Adipocyte (in vitro differentiated cells): ENCODE measurements at places on chromosomes 2 and 18.
A peak's percentile ranks its signal among the peaks of the same experiment; 100 is the strongest.

DNA sequence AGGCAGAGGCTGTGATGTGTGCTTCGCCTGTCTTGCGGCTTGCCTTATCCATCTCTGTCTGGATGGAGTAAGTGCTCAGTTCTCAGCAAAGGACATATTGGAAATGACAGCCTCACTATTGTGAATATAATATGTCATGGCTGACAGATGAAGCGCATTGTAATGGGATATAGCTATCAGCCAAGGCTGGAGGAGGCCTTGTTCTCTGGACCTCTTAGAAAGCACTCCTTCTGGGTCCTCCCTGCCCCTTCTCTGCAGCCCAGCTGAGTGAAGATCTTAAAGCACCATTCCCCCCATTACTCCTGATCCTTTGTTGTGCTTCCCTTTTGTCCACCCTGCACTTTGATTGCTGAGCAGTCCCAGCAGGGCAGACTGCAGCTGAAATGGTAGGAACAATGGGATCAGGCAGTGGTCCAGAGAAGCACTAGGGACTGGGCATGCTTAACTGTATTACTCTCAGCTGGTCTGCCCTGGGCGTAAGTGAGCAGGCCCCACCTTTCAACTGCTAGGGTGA, 265.3 kb downstream of the SETBP1 start:
- DNase-seq = no peak

DNA sequence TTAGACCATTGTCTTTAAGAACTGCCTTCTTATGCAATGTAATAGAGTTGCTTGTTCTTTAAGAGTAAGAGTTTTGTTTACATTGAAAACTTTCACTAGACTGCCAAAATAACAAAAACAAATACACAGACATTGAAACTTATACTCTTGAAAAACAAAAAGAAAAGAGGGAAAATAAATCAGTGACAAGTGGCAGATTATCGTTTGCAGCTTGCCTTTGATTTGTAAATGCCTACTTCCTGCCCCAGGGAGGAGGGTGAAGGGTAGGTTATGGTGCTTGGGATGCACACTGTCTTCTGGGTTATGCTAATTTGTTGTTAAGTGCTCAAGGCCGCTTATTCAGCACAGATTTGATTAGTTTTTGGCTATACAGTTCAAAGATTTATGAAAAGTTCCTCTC, 198.7 kb downstream of the TGIF1 start:
- no peak for DNase-seq

DNA sequence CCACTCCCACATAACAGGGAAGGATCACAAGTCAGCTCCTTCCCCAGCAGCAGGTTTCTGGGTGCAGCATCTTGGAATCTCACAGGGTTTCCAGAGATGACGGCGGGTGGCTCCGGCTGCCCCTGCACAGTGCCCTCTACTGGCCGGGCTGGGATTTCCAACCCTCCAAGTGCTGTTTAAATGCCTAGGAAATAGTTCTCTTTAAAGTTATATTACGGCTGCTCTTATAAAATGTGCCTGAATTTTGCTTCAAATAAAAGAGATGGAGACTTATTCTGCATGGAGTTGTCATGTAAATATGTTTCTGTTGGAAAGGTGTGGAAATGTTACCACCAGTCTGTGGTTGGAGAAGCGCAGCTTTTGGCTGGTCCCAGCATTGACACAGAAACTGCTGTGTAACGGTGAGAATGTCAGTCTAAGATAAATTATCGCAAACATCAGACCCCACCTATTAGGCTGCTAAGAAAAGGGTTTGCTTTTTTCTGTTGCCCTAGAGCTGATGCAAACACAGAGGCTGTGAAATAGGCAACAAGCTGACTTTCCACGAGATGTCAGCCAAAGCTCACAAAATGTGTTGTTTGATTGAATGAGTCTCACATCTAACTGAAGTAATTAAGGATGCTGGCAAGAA, 3.3 kb upstream of the HJURP start:
- DNase-seq = peak; percentile 23

DNA sequence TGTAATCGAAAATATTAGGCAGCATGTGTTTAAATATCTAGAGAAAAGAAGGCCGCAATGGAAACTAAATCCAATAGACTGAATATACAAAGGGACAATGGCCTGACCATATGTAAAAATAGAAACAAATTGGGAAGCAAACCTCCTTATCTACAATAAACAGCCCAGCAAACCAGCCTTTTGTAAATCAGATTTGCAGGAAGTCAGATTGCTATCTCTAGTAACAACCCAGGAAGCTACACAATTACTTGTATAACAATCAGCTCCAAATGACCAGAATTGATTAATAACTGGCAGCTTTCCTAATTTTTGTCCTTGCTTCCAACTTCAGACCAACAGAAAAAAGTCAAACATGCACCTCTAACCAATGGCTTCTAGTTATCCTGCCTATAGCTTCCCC, 860.0 kb downstream of the CPS1 start:
- DNase-seq = no peak

- no peak for DNase-seq
Measured at GRCh38 chr2:118845005-118845521, 2.4 kb downstream of the EN1 start.

DNA sequence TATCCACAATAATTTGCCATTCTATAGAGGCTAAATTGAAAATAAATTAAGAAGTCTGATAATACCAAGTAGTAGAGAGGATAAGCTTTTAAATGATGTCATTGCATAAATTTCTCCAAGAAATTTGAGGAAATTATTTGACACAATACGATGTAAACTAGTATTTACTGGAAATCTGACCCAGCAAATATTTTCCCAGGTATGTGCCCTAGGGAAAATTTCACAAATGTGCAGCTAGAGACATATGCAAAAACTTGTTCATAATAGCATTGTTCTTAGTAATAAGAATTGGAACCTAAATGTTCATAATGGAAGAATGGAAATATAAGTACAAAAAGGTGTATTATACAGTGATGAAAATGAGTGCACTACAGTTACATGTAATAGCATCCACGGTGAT, 888.8 kb upstream of the SOX11 start:
- no peak for DNase-seq

DNA sequence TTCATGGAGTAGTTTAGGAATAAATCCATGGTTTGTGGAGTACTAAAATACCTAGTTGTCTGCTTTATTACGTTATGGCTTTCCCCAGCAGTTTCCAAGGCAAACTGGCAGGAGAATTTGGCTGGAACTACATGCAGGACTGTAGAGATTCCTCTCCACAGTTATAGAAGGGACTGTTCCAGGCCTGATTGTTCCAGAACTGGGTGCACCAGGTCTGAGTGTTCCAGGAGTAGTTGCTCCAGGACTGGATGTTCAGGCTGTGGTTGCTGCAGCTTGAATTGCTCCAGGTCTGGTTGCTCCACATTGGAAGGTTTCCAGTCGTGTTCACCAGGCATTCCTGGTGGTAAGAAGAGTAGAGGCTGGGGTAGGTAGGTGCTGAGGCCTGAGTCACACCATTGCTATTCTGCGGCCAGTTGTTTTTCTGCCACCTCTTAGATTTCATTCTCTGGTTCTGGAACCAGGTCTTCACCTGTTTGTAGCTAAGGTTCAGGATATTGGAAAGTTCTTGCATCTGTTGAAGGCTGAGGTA, 28.1 kb downstream of the SGPP2 start:
- no peak for DNase-seq

DNA sequence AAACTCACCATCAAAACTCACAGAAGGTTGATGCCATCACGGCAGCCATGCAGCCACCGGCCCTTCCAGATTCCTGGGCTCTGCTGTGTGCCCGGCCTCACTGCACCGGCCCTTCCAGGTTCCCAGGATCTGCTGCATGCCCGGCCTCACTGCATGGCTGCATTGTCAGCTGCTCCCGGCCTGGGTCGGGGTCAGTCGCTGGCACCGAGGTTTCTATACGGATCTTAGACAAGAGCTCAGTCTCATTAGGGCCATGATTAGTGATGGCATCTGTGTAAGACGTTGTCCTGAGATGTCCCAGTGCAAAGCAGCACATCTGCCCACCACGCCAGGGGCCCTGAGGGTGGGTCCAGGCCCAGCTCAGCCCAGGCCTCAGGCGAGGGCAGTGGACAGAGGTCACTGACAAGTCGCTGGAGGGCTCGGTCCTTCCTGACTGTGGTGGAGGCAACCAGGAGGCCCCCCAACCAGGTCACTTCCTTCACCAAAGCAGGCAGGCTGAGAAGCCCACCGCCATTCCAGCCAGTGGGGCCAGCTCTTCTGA, 29.4 kb downstream of the TMEM18 start:
- DNase-seq = no peak

- DNase-seq = no peak
Measured at GRCh38 chr2:139798391-139798790, 1018.2 kb upstream of the NXPH2 start.

DNA sequence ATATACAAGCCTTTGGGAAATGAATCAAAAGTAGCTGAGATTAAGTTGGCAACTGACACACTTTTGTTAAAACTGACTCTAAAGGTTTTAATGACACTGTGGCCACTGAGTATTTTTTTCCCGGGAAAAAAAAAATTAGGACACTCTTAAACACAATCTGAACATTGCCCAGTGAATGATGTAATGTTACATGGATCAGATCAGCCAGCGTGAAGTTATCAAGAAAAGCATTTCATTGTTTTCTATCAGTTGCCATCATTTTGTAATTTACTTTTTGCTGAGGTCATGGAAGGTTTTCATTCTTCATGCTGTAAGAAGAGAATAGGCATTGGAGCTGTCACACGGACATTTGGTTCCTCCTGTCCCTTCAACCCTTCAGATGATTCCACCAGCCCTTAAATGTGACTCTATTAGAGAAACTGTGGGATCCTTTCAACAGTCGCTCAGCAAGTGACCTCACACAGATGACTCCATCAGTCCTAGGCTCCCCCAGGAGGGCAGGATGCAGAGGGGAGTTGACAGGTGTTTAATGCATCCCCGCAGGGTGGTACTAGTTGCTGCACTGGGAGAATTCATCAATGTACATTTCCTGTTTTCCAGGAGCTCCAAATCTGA, 164.2 kb downstream of the MGAT5 start:
- DNase-seq = no peak

- DNase-seq = peak; percentile 84
Measured at GRCh38 chr2:121356058-121356640, 71.1 kb upstream of the TFCP2L1 start.

DNA sequence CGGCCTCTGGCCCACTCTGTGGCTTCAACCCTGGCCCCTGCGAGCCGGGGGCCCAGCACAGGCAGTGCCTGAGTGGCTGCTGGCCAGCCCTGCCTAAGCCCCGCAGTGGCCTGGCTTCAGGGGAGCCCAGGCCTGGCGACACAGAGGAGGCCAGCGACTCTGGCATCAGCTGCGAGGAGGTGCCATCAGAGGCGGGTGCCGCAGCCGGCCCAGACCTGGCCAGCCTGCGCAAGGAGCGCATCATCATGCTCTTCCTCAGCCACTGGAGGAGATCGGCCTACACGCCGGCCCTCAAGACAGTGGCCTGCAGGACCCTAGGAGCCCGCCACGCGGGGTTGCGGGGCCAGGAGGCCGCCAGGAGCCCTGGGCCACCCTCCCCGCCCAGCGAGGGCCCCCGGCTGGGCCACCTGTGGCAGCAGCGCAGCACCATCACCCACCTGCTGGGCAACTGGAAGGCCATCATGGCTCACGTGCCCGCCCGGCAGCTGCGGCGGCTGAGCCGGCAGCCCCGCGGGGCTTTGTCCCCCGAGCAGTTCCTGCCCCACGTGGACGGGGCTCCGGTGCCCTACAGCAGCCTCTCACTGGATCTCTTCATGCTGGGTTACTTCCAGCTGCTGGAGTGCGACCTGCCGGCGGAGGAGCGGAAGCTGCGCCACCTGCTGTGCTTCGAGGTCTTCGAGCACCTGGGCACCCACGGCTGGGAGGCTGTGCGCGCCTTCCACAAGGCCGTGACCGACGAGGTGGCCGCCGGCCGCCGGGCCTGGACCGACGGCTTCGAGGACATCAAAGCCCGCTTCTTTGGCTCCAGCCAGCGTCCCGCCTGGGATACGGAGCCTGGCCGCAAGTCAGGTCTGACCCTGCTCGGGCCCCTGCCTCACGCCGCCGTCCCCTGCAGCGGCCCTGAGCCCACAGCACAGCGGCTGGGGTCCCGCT, 7.5 kb upstream of the KLHL30 start:
- DNase-seq = no peak

DNA sequence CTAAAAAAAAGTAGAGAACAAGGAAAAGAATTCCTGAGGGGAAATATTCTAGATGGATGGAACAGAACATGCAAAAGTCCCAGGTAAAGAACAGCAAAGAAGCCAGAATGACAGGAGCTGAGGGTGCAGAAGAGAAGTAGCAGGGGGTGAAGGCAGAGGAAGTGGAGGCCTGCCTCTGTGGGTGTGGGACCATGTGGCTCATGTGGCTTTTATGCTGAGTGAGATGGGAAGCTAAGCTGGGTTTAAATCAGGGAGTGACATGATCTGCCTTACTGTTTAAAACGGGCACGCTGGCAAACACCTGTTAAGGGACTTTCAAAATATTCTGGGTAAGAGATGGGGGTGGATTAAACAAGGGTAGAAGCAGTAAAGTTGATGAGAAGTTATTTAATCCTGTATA, 40.0 kb downstream of the GKN2 start:
- DNase-seq = no peak

DNA sequence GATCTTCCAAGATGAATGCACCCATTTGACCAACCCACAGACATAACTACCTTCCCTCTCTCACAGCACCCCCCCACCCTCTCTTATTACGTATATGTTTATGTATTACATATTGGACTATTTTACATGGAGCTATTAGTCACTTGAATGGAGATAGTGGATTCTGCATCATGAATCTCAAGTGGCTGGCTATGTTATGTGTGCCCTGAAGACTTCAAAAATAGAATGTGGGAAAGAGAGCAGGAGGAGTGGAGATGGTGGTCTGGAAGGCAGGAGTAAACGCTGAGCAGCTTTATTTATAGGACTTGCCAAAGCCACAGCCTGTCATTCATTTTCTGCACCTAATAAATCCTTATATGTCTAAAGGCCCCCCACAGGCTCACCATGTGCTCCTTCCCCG, 4.9 kb downstream of the ANTXR1 start:
- DNase-seq = no peak

DNA sequence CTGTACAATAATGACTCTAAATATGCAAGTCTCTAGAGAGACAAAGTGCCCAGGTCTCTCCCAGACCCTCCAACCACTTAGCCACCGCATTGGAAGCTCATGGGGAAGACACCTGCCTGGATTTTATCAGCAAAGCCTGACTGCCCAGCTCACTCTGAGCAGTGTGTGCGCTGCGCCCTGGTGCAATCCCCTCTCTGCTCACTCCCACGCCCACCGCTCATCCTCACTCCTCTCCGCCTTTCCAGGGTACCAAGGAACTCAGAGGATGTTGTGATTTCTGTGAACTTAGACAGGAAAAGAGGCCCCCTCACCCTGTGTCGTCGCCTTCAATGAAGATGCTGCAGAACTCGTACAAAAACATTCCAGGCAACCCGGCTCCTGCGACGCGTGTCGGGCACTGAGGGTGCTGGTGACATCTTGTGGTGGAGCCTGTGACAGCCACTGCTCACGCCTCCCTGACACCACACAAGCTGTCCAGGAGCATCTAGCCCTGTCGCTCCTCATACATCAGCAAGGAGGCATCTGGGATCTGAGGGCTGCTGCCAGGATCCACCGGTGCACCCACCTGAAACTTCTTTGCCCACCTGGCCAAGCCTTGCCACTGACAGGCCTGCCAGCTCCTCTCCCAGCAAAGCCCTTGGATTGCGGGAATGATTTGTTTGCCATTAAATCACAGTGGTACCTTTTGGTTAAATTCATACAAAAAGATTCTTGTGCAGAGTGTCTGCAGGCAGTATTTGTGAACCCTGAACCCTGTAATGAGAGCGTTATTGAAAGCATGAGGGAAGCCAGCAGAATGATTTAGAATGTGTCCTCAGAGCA, 220.4 kb downstream of the ZNF516 start:
- DNase-seq = no peak

GRCh38 chr2:230137902-230138539, 69.3 kb upstream of the SLC16A14 start:
- no peak for DNase-seq
